ENCODE measurements at places on chromosomes 16 and 17.

DNA sequence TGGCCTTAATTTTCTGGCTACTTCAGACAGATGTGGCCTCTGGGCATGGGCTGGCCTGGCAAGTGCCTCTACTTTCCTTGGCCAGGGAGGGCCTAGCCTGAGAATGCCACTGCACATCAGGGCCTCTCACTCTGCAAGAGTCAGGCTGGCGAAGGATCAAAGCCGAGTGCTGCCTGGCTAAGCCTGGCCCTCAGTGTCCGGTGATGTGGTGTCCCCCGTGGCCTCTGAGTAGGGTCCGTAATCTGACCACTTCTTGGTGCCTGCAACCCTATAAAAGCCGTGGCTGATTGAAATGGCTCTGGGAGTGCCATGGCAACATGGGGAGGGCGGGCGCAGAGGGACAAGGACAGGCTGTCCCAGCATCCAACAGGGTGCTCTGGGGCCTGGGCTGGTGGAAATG lies 30.2 kb downstream of the TBX4 start:
- no peak for DNase-seq

- no peak for DNase-seq
Observed at GRCh38 chr16:85302018-85302847, 190.0 kb upstream of the CIBAR2 start.

- no peak for DNase-seq
Observed at GRCh38 chr17:37676115-37676925, 33.1 kb upstream of the DDX52 start.

DNA sequence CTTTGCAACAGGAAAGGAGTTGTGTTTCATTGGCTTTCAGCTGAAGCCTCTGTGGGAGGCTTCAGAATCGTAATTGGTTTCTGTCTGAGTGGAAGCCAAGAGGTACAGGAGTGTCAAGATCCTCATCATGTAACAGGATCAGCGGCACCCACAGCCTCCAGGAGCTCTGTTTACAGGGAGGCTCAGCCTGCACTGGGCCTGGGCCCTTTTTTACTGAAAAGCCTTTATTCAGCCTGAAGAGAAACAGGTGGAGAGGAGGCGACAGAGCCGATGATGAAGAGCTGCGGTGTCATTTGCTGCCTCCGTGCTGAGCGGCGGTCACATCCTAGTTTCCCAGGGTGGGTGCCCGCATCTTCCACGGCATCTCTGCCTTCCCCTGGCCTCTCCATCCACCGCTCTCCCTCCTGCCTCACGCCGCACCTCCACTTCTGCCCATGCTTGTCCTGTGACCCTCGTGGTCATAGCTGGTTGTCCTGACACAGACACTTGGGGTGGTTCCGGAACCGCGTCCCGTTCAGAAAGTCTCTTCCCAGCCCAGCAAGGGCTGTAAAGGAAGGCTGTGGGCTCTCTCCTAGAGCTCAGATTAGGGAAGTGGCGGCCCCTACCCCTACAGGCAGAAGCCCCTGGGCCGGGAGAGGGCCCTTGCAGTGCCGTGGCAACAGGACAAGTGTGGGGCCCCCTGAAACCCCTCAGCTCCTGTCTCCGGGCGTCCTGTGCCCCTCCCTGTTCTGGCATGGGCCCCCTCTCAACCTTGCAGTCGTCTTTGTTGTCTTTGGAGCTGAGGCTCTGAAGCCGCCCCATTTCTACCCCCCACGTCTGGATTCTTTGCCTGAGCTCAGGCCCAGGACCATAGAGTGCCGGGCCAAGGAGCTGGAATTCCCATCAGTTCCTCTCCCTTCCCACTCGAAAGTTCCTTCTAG lies 53.9 kb upstream of the CHMP6 start:
- DNase-seq = no peak

DNA sequence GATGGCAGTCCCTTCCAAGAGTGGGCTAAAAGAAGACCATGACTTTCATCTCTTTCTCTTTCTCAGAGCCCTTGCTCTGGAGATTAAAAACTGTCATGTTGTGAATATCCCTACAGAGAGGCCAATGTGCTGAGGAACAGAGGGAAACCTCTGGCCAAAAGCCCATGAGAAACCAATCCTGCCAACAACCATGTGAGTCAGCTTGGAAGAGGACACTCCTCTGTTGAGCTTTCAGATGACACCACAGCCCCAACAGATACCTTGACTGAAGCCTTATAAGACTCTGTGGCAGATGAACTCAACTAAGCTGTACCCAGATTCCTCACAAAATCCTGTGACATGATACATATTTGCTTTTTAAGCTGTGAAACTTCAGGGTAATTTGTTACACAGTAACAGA lies 19.6 kb downstream of the CPPED1 start:
- no peak for DNase-seq

GRCh38 chr16:79295162-79295561 lies 305.4 kb downstream of the MAF start:
- no peak for DNase-seq

DNA sequence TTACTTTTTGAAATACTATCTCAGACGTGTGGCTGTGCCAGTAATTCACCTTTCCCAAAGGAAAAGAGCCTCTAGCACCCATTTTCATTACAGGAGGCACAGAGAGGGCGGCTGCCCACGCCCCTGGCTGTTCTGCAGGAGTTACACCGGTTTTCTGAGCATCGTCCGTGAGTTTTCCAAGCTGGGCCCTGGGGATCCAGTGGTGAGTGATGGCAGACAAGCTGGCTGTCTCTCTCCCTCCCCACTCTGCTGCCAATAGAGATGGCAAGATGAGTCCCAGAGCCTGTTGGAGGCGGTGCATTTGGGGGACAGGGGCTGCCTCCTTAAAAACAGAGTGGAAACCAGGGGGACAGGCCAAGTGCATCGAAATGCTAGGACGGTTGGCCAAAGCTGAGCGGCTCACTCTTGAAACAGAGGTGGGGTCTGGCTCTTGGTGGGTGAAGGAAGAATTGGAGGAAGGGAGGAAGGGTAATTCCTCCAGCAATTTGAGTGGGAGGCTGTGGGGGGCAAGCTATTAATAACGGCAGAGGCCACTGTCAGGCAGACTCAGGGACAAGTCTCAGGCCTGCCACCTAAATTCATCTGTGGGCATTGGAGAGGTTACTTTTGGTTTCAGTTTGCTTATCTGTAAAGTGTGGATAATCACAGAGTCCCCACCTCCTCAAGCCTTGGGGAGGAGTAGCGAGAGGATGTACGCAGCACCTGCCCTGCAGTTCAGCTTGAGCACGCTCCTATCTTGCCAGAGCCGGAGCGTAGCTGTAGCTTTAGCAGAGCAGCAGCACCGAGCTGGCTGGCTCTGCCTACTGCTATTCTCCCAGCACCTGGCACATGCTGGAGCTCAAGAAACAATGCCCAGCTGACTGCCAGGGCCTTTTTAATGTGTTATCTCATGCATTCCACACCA lies 7.5 kb upstream of the NOS2 start:
- no peak for DNase-seq

GRCh38 chr16:23691483-23692189 lies 12.9 kb downstream of the PLK1 start:
- DNase-seq = no peak

DNA sequence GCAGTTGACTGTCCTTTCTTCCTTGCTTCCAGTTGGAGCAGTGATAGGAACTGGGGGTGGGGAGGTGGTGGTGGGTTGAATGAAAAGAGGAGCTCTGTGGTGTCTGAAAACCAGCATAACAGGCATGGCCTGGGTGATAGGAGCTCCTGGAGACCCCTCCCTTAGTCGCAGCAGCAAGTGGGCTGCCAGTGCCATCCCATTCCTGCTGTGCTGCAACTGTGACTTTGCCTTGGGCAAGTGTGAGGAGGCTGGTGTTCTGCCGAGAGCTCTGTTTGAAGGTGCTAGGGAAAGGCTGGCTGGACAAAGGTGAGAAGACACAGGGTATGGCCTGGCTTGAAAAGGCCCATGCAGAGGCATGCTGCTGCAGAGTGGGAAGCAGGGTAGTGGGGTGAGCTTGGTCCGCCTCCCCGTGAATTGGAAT lies 2.7 kb upstream of the CDK5R1 start:
- DNase-seq = no peak

DNA sequence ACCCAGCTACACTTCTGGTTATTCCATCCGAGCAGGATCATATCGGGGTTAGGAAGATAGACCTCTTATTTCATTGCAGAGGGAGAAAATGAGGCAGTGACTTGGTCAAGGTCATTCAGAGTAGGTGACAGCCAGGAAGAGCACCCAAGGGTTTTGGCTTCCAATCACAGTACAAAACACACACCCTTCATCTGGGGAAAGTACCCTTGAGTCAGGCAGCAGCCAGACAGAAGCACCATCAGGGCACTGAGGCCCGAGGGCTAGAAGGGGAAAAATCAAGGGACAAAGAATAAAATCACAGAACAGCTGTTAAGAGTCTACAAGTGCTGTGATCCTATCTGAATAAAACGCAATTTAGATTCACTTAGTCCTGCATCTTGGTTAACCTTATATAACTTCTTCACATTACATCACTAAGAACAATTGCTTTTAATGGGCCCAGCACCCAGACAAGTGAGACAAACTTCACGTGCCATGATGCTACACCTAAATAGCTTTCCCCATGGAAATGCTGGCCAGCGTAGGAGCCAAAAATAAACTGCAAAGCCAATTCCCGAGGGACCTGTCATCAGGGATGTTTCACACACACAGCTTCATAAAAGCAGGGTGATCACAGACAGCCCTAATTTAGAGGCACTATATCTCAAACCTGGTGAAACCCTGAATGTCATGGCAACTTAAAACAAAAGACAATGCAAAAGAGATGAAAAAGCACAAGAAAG lies 4.9 kb downstream of the UBE2O start:
- no peak for DNase-seq

DNA sequence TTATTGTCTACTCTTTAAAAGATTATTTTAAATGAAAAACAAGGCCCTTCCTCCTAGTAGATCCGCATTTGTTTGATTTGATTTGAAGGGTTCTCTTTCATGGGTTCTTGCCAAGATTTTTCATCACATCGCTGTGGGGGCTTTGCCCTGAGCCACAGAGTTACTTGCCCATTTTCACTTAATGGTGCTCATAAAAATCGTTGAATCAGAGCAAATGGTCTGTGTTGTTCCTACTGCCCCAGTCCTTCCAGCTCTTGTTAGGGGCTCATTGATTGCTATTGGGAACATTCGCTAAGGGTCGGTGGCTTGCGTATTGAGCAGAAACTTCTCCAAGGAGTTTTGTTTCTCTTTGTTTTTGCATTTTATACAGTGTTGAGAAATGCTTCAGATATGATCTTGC lies 1023.4 kb upstream of the CDH8 start:
- no peak for DNase-seq

DNA sequence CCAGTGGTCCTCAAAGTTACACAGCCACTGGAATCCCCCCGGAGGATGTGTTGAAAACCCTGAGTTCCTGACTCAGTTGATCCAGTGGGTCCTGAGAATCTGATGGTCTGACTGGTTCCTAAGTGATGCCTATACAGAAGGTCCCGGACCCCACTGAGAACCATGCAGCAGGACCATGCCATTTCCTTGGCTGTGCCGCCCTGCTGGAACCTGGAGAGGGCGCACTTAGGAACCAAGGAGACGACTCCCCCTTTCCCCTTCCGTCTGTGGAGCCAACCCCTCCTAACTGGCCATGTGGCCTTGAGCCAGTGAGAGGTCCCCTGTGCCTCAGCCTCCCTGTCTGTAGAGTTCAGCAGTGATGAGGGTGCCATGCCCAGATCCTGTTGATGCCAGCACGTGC lies 22.0 kb downstream of the C16orf74 start:
- peak; percentile 34 for DNase-seq

DNA sequence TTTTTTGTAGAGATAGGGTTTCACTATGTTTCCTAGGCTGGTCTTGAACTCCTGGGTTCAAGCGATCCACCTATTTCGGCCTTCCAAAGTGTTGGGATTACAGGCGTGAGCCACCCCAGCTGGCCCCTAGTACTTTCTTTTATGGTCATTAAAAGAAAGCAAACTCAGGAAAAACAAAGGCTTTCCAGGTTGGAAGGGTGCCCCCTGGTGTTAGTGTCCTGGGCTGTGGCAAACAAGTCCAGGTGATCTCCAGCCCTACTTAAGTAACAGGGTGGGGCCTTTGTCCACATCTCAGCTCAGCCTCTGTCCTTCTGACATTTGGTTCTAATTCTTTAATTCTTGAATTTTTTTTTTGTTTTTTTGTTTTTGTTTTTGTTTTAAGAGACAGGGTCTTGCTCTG lies 6.9 kb downstream of the IGFBP4 start:
- peak; percentile 80 for DNase-seq

DNA sequence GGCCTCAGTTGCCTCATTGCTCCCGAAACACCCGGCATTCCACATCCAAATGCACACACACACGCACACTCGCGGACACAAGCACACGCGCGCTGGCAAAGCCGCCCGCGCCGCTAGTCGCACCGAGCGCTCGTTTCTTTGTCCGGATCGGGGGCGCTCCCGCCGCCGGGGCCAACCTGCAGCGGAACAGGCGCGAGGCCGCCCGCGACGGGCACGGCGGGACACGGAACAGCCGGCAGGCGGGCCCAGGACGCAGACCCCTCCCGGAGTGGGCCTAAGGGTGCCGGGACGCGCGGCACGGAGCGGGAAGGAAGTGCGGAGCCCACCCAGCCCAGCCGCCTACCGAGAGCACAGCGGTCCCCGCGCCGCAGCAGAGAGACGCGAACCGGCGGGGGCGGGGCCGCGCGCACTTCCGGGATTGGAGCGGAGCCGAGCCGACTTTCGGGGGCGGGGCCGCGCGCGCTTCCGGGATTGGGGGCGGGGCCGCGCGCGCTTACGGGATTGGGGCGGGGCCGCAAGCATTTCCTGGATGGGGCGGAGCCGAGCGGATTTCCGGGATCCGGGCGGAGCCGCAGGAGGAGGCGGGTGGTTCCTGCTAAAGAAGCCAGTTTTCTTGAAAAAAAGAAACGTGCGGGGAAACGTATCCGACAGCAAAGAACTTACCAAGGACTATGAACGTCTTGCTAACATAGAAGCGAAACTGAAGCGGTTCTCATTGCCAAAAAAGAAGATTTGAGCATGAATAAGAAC lies at the start of gene CYBC1:
TSS of gene CYBC1 (minus strand) at position 396 of the 750 bp plus-strand sequence. CDS start 1,498 bp downstream, outside the sequence.
- DNase-seq = peak; percentile 94

- DNase-seq = no peak
Observed at GRCh38 chr17:17298108-17298507, 5.1 kb upstream of the NT5M start.

DNA sequence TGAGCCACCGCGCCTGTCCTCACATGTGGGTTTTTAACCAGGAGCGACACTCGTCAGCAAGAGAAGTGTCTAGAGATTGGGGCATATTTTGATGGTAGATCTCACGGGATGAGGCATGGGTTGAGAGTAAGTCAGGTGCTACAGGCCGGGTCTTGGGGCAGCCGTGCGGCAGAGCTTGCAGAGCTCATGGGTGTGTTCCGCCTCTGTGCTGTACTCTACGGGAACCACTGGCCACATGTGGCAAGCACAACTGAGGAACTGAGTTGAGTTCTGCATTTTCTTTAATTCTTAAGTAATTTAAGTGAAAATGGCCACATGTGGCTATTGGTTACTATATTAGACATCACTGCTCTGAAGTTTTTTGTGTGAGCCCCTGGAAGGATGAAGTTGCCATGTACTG lies 9.6 kb downstream of the CLUAP1 start:
- DNase-seq = no peak

GRCh38 chr17:57806167-57806830 lies 43.5 kb downstream of the MRPS23 start:
- DNase-seq = no peak

DNA sequence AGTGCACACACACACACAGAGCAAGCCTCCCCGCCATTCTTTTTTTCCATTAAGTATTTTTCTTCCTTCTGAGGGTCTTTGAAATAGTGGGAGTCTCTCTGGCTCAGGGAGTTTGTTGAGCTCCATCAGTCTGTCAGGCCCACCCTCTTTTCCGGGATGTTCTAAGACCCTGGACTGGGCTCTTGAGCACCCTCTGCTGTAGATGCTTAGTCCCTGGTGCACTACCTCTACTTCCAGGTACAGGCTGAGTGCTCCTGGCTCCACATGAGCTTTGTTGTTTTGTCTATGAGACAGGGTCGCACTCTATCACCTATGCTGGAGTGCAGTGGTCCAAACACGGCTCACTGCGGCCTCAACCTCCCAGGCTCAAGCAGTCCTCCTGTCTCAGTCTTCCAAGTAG lies 20.7 kb downstream of the LIMD2 start:
- no peak for DNase-seq
